H54 (cell line): ENCODE measurements at places on chromosomes 2 and 18.

- DNase-seq, result no peak
Measured at GRCh38 chr2:191158747-191159146, 8.0 kb upstream of the STAT4 start.

GRCh38 chr2:231521443-231521842 lies 8.8 kb downstream of the NMUR1 start:
- DNase-seq, result no peak

DNA sequence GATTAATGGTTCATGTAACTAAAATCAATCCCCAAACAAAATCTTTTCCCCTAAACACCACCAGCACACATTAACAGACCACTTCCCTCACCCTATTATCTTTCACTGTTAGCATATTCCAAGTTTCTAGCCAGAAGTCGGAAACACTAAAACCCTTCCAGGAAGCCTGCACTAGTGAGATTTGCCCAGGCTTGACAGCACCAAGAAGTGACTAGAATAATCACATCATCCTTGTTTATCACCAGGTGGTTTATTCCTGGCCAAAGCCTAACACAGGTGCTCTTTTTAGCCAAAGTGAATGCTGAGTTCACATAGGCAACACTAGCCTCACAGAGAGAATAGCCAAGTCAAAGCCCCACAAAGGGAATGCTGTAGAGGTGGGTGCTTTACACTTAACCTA lies 221.2 kb upstream of the HNRNPA3 start:
- DNase-seq, result no peak

DNA sequence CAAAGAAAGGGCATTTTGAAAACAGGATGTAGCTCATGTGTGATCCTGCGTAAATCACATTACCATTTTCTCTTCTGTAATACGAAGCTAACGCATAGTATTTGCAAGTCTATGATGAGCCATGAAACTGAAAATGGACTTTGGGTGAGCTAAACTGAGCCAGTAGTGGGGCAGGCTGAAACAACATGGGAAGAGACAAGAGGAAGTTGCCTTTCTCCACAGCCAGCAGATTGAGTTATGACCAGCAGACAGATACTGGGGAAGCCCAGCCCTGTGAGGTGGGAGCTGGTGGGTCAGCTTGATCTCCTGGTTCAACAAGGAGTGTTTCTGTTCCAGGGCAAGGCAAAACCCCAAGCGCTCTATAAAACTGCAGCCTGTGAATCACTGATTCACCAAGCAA lies 11.8 kb downstream of the CYRIA start:
- no peak for DNase-seq

DNA sequence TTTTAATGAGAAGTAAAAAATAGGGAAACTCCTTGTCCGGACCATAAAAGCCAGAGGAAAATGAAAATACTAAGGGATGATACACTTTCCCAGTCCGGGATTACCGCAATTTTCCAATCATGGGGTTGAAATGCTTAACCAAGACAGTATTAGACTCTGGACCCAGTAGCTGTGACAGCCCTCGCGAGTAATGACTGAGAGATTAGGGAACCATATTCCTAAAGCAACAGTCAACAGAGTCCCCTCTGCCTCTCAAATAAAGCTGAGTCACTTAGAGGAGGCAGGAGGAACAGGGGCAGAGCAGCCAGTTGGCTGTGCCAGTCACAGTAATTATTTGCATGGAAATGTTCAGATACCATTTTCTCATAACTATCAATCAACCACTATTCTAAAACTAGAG lies 34.8 kb downstream of the GPATCH11 start:
- no peak for DNase-seq

DNA sequence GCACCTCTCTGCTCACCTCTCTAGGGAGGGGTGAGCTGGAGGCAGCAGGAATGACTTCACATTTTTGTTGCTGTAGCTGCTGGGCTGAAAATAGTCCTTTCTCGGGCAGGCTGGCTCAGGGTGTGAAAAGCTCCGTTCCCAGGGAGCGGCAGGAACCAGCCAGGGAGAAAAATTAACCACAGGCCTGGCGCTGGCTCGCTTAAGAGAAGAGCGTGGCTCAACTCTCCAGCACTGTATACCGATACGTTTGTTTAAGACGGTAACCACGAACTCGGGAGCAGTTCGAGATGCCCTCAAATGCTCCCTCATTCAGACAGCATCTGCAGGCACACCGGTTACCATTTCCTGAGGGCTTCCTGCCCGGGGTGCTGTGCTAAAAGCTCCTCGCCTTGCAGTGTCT lies 129.6 kb downstream of the CELF4 start:
- DNase-seq, result no peak

DNA sequence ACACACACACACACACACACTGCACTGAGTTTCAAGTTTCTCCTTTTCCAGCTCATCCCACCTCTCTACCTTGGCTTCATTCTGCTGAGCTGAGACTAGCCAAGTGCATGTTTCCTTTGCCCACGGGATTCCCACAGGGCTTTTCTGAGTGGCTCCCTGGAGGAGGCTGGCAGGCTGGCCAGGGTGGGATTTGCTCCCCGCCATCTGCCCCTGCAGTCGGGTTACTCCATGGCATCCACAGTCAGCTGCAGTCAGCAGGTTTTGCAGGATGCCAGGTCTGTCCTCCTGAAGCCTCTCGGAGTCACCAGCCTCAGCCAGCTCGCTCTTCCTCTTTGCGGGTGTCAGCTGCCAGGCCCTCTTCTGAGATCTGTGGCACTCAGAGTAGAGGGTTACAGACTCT lies 783.7 kb upstream of the SOX11 start:
- DNase-seq, result no peak

GRCh38 chr2:181546086-181546485 lies 88.9 kb downstream of the ITGA4 start:
- DNase-seq, result no peak

- DNase-seq, result no peak
Measured at GRCh38 chr2:73068147-73068546, 3.4 kb downstream of the SFXN5 start.

DNA sequence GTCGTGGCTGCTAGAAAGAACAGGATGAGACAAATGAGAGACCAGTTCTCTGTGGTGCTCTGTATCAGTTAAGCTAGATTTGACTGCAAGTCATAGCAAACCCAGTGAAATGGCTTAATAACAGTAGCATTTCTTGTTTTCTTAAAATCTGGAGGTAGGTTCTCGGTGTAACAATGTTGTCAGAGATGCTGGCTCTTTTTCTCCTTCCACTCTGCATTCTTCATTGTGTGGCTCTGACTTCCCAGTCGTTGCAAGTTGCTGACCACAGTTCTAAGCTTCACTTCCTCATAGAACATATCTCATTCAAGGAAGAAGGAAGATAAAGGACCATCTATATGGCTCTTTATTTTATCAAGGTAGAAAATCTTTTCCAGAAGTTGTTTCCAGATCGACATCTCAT lies 7.9 kb upstream of the CKAP2L start:
- DNase-seq, result no peak

DNA sequence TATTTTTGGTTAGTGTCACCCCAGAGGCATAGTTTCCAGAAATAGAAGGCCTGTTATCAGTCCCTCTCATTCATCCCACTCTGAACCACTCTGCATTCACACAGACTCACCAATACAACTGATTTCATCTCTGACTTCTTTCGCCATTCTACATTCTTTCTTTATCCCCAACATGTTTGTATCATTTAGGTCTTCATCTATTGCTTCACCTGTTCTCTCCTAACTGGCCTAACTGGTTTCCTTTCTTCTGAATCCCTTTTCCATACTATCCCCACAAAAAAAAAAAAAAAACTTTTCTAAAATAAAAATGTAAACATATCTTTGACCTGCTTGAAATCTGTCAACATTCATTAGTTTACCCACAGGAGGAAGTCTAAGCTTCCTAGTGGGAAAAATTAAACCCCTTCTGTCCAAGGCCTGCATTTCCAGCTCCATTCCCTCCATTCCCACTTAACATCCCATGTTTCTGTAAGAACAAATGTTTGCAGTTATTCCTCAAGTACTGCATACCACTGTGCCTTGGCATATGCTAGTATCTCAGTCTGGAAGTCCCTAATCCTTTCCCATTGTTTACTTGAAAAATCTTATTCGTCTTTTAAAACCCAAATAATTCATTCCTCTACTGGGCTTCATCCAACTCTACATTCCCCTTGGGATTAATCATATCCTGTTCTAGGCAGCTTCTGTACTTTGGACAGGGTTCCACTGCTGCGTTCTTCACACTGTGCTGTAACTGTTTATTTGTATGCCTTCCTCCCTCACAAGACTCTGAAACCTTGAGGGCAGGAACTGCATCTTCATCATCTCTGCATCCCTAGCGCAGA lies 68.5 kb downstream of the FIGN start:
- DNase-seq, result peak; percentile 32

GRCh38 chr2:121489284-121489683 lies 41.4 kb upstream of the RNU4ATAC start:
- DNase-seq, result no peak

GRCh38 chr2:75608684-75609333 lies 37.8 kb upstream of the MRPL19 start:
- peak; percentile 39 for DNase-seq

GRCh38 chr18:22110461-22110924 lies 58.9 kb upstream of the GATA6 start:
- no peak for DNase-seq

DNA sequence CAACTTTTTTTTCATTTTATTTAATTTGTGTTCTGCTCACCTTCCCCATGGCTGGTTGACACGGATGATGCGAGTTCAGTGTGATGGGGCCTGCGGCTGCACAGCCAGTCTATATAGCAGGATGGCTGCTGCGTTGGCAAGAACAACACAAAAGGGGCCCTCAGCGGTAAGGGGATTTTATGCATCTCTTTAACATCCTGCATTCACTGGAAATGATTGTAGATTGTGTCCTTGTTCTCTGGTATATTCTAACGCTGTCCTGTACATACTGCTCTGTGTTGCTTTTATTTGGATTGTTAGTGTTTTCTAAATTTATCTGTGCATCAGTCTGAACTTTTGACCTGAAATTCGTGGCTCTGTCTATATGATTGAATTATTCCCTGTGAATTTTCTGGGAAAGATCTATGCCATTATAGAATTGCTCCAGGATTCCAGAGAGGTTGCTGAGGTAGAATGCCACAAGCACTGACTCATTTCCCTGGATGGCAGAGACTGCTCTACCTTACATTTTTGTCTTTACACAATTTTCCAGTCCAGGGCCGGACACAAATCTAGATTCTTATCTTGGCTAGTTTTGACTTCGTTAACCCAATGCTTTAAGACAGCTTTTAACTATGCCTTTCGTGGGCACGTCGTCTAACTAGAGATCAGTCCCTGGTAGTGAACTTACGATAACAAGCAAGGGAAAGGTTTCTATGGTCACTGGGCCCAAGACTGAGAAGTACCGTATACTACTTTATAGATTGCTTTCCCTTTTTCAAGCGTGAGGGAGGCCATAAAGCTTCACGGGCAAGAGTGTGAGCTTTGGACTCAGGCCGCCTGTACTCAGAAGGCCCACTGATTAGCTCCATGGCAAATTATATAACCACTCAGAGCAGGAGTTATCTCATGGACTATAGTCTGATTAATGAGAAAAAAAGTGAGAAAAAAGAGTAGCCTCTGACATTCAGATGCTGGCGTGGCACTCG lies at the start of gene CRYGC:
Gene CRYGC (minus strand): TSS at position 85 of the 968 bp plus-strand sequence. CDS start 36 bp downstream, at position 49.
- DNase-seq, result peak; percentile 32

DNA sequence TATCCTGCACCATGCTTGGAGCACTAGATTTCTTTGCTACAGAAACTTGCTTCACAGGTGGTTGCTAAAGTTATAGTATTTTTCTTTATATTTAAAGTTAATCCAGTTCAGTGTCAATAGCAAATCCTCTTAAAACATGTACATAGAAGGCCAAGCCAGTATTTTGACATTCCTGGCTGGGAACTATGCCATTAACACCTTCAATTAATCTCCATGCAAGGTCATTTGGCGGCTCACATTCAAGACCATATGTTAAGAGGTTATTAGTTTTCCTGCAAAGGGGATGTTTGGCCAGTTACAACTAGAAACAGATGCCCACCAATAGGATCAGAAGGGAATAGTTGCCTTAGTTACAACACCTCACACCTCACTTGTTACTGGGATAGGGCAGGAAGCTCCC lies 261.3 kb upstream of the MEIS1 start:
- DNase-seq, result no peak

DNA sequence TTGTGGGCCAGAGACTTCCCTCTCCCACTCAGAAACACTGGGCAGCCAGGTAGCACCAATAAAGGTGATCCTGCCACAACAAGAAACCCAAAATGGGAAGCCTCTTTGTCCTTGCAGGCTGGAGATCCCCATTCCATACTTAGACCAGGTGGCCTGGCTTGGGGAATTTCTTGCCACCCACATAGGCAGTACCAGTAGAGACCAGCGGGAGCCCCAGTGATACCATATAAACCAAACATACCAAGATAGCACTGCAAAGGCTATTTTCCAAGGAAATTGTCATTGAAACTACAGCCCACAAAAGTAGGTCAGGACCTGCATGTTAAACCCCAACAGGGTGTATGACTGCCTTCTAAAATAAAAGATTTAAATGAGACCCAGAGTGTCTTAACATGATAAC lies 171.6 kb downstream of the DIS3L2 start:
- no peak for DNase-seq

- DNase-seq, result no peak
Measured at GRCh38 chr2:138602166-138602460, 100.5 kb downstream of the SPOPL start.

GRCh38 chr2:100980046-100980445 lies 22.0 kb upstream of the RPL31 start:
- DNase-seq, result no peak

DNA sequence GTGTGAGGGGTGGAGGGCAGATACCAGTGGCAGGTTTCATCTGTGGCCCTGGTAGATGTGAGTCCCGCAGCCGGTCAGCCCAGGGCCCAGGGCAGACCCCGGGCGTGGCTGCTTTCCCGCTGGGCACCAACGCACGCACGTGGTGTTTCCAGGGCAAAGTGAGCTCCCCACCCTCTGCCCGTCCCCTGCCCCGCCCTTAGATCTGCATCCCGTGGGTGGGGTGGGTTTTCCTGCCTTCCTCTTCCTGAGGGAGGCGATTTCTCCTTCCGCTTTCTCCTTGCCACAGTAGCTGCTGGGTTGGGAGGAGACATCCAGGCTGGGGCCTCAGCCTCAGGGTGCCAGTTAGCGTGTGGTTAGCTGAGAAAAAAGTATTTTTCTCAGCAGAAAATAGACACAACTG lies 49.6 kb downstream of the ODC1 start:
- DNase-seq, result no peak

DNA sequence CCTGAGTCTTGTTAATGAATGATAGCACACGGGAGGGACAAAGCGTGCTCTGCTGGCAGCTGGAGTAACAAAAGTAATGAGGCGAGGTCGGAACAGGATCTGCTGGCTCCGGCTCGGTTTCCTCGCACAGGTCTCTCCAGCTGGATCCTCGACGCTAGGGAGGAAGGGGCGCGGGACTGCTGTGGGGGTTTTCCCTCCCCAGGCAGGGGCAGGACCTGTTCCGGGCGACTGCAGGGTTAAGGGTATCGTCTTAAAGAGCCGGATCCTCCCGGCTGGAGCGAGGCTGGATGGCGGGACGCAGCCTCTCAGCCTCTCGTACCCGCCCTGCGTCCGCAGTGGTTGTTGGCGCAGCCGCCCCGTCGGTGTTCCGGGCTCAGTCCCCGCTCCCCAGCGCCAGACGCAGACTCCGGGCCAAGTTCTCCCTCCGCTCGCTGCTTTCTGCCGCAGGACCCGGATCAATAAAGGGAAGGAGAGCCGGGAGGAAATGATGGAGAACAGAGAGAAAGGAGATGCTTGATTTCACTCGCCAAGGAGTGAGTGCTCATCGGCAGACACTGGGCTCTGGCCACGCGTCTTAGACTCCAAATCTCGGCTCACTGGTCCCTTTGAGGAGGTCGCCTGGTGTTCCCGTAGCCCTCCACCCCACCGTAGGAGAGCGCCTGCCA lies 1.1 kb upstream of the LIPG start:
- no peak for DNase-seq
